ENCODE measurements at places on chromosomes 7 and 10.
A peak's percentile ranks its signal among the peaks of the same experiment; 100 is the strongest.

DNA sequence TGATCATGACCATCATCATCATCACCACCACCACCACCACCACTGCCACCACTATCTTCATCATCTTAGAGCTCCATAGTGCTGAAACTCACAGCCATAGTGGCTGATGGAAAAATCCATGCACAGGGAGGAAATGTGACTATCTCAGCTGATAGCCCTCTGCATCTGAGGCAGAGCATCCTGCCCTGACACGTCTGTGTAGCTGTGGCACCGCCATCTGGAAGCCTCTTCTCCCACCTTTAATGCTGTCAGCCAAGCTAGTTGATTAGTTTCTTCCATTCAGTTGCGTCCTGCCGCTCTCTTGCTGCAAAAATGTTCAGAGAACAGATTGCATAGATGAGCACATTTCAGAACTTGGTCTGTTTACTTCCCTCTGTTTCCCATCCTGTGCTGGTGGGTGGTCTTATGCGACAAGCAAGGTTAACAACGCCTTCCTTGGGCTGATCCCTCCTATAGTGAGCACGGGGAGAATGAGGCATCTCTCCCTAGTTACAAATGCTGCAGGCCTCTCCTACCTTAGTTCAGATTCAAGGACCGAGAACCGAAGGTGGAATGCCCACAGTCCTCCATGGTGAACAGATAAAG lies 478.6 kb downstream of the PLXNA4 start:
- no peak for DNase-seq

DNA sequence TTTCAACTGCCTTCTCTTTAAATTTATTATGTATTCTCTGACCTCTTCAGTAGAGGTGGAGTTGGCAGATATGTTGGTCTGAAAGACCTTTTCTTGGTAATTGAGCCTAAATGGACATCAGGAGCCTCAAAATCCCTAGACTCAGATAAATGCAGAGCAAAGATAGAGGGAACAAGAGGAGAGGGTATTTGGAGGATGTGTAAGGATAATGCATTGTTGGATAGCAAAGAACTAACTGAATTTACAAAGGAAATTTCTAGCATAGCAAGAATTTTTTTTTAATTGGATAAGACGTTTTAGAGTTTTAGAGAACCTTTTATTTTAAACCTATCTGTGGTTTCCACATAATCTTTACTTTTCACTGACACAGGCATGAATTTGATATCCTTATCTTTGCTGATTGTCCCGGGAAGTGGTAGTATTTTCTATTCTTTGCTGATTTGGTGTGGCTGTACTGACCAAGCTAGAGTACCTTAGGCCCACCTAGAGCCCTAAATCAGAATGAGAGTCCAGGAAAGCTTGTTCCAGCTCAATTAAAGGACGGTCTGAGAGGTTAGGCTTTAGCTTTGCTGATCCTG lies 91.3 kb downstream of the NRF1 start:
- DNase-seq, result no peak

- DNase-seq, result no peak
Measured at GRCh38 chr7:140238778-140239652, 62.2 kb upstream of the KDM7A start.

- no peak for DNase-seq
Measured at GRCh38 chr10:88411772-88412349, 171.3 kb downstream of the RNLS start.

DNA sequence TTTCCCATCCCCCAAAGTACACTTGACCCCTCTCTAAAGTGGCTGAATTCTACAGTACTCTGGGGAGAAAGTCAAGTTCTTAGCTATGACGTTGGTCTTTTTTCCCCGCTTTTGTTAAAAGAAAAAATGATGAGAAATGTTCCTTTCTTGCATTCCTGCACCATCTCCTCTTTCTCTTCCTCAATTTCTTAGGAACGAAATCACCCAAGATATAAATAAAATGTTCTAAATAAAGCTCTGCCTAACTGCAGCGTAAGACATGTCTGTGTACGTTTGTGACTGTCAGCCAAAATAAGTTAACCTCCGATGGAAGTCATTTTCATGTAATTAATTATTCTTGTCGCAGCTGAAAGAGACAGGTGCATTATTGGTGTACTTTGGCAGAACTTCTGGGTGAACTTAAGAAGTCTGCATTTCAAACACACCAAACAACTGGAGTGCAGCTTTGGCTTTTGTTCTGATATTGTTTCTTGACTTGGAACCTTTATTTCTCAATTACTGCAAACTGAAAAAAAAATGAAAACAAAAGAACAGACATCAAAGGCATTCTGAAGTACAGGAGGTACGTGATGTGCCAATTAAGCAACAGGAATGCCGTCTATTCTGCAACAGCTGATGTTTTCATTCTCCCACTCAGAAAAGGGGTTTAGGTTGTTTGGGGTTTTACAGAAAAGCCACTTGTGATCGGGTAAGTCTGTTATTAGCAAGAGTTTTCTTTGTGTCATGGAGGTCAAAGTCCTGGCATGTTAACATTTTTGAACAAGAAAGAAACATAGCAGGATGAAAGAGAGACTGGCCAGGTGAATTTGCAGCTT lies 82.4 kb upstream of the SDK1 start:
- DNase-seq, result no peak

- no peak for DNase-seq
Measured at GRCh38 chr7:1973321-1974251, 259.2 kb downstream of the MAD1L1 start.

DNA sequence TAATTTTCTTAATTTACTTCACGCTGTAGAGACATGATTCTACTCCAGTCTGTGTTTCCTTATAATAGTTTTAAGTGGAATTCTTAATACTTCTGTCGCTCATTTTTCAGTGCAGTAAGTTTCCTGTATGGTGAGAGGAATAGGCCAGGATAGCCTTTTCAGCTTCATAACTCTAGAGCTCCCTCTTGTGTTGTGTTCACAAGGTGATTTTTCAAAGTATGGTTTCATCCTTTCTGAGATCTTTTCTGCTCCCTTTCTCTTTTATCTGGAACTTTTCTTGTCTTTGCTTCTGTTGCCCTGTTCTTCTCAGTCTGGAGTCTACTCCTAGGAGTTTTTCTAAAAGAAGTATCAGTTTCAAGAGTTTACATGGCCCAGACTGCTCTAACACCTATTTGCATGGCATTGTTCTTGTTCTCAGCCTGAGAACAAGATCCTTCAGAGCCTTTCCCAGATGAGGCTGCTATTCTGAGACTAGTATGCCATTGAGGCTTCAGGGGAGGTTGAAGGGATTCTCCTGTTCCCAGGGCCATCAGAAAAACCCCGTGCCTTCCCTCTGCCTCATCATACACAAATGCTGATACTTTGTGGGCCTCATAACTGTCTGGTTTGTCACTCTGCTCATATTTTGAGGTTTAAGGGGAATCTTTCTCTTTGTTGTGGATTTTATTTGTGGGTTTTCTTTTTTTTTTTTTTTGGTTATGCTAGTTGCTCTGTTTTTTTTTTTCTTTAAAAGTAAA lies 21.8 kb downstream of the NET1 start:
- no peak for DNase-seq

DNA sequence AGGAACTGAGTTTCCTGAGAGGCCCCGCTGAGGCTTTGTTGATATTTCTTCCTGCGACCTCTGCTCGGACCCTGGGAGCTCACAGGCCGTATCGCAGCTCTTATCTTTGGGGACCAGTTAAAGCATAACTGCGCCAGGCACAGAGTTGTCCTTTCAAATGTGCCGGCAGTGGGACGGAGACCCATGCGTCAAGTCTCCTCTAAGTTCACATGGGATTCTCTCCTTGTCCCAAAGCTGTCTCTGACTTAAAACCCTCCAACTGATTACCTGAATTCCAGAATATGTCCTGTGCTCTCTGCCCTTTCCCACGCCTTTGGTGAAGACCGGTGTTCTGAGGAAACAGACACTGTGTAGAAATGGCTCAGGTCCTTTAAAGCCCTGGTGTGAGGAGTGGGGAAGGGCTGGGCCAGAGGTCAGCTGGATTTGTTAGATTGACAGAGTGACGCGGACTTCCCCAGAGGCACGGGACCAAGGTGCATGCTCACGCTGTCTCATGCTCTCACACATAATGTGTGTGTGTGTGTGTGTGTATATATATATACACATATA lies 169.8 kb downstream of the EGFR start:
- no peak for DNase-seq

DNA sequence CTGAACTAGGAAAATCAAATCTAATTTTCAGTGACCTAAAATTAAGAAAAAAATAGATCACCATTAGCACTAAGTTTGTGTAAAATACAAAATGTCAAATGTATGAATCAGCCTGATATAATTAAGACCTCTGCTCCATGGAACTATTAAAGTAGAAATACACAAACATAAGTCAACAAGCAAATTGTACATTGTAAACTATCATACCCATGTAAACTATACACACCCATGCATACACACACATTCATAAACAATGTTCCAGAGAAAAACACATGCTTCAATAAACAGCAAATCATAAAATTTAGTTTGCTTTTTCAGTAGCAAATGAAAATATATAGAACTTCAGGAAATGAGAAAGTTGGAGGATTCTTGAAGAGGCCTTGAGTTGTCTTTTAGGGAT lies 199.7 kb upstream of the VSTM2A start:
- no peak for DNase-seq

DNA sequence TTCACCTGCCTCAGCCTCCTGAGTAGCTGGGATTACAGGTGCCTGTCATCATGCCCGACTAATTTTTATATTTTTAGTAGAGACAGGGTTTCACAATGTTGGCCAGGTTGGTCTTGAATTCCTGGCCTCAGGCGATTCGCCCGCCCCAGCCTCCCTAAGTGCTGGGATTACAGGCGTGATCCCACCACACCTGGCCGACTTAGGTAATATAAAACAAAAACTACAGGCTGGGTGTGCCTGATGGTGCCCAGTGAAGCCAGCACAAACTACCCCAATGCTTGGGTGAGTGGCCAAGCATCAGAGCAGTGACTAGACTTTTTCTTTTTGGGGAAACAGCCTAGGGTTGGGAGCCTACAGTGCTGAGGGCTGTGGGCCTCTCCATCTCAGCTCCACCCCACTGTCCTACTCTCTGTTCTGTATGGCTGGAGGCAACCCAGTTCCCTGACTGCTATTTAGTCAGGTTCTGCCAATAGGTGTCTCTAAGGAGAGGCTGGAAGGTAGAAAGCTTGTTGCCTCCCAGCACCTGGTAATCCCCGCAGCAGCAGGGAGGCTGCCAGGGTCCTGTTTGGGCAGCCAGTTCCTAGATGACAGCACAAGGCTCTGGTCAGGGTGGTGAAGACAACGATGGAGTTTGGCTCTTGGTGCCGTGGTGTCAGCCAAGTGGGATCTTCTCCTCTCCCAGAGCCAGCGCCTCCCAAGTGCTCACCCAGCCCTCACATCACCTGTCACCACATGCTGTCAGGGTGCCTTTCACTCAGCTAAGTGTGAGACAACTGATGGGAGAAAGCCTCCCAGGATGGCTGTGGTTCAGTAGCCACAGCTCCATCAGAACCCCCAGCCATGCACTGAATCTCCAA lies 10.4 kb upstream of the NACAD start:
- DNase-seq, result no peak

- DNase-seq, result no peak
Measured at GRCh38 chr10:77565590-77566023, 72.0 kb downstream of the KCNMA1 start.

DNA sequence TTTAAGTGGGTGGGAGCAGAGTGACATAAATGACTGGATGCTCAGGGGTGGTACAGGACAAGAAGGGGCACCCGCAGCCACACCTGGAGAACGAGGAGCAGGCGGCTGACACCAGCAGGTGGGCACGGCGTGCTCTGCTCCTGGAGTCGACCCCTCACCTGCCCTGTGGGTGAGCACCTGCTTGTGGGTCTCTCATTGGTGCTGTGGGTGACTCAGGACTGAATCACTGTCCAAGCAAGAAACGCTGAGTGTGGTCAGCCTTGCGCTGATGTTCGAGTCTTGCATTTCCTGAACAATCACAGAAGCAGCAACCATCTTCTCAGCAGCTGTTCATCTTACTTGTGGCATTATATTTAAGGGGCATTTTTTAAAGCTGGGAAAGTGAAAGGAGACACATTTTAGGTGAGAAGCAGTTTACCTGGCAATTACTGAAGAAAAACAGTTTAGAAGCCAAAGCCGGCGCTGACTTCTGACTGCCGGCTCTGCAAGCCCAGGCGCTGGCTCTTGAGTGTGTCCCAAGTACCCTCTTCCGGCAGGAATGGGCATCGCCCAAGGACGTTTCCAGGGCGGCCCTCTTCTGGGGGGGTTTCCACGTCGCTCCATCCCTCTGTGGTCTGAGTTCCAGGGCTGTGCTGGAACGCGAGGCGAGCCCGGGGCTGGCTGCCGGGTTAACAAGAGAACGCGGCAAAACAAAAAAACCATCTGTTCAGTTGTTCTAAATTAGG lies 145.2 kb upstream of the PFKP start:
- no peak for DNase-seq

- DNase-seq, result no peak
Measured at GRCh38 chr10:71637305-71637704, 82.3 kb downstream of the C10orf105 start.

GRCh38 chr7:116284390-116284789 lies 74.1 kb downstream of the TES start:
- no peak for DNase-seq

DNA sequence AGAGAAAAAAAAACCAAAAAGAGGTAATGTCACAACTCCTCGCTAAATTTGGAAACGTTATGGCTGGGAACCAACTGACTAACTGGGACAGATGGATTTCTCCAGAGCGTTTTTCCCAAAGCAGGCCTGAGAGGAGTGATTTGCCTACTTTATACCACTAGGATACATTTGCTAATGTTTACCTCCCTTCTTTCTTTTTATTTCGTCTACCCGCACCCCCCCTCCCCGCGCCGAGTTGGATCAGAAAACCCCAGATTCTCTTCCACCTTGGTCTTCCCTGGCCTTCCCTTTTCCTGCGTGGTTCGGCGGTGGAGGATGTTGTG lies 7.2 kb downstream of the CPA2 start:
- DNase-seq, result peak; percentile 77

DNA sequence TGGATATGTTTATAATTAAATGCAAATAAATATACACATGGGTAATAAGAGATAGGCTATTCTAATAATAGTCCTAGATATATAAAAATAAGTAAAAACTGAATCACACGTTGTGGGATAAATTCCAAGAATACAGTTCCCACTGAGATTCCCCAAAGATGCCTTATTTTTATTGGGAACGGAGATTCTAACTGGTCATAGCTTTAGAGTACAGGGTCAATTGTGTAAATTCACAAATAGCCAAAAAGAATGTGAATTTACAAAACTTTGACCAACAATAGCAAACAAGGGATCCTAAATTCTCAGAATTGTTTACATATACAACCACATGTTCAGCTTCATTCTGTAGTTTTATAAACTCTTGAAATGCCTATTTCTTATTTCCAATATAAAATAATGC lies 65.0 kb downstream of the VSTM4 start:
- DNase-seq, result no peak

- no peak for DNase-seq
Measured at GRCh38 chr10:113285305-113285704, 267.5 kb upstream of the HABP2 start.

GRCh38 chr7:6299774-6300173 lies 27.4 kb upstream of the CYTH3 start:
- no peak for DNase-seq

GRCh38 chr7:80316811-80317210 lies 182.2 kb downstream of the GNAI1 start:
- no peak for DNase-seq

Data from right hindlimb (tissue), 1 donor.